Lower lobe of right lung (tissue), 2 donors: ENCODE measurements at places on chromosomes 5 and 9. TPM values are rescaled to one million over a fixed set of nuclear protein-coding genes. Genes with fewer than 3 reads are reported as not detected.

Gene PDE6A
- total RNA-seq, result not detected

- H3K27me3 ChIP-seq, result no peaks in the 10 kb centered on the region
- DNase-seq, result no peak
- peaks cover 18% of the 10 kb centered on the region for H3K36me3 ChIP-seq
- H3K4me1 ChIP-seq, result peaks cover 13% of the 10 kb centered on the region
Observed at GRCh38 chr9:105297442-105298075, 53.1 kb downstream of the SLC44A1 start.

- DNase-seq, result no peak
- H3K4me3 ChIP-seq, result no peak overlapping the region
- no peak overlapping the region for H3K27ac ChIP-seq
- no peaks in the 10 kb centered on the region for H3K27me3 ChIP-seq
Observed at GRCh38 chr9:13146840-13147239, 132.7 kb downstream of the MPDZ start.

Gene ANKRD18B
- total RNA-seq, result 0.65 TPM

Gene NR6A1
- 4.5 TPM for total RNA-seq

GRCh38 chr5:148849461-148849860, 23.1 kb downstream of the ADRB2 start:
- no peak for DNase-seq
- peaks cover 16% of the 10 kb centered on the region for H3K4me1 ChIP-seq
- H3K27ac ChIP-seq, result peak overlapping the region; percentile 42
- H3K36me3 ChIP-seq, result no peaks in the 10 kb centered on the region
- H3K4me3 ChIP-seq, result no peak overlapping the region

DNA sequence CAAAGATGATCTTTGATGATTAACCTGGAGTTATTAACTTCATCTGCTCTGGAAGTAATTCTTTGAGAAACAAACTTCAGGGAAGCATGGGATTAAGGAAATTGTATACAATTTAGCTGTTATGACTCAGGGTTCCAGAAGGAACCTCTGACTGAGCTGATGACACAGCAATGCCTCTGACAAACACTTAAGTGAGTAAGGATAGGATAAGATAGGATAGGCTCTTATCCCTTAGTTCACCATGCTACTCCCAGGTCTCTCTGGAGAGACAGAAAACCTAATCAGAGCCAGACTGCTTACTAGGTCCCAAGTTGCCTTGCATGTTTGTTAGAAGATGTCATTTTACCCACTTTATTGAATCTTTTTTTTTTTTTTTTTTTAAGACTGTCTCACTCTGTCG, 12.6 kb upstream of the TMEM38B start:
- H3K4me3 ChIP-seq, result no peak overlapping the region
- H3K27me3 ChIP-seq, result no peaks in the 10 kb centered on the region
- DNase-seq, result no peak
- H3K4me1 ChIP-seq, result no peaks in the 10 kb centered on the region

- H3K27me3 ChIP-seq, result no peaks in the 10 kb centered on the region
- DNase-seq, result peak; percentile 87
- peak overlapping the region; percentile 74 for H3K4me3 ChIP-seq
- peaks cover 46% of the 10 kb centered on the region for H3K36me3 ChIP-seq
- H3K4me1 ChIP-seq, result peaks cover 24% of the 10 kb centered on the region
Observed at GRCh38 chr9:137276473-137277328, 825 bp upstream of the TOR4A start.

Gene SLC34A3
- not detected for total RNA-seq

GRCh38 chr5:133830911-133831310, 137.5 kb downstream of the C5orf15 start:
- no peaks in the 10 kb centered on the region for H3K36me3 ChIP-seq
- DNase-seq, result no peak
- H3K4me3 ChIP-seq, result no peak overlapping the region
- no peaks in the 10 kb centered on the region for H3K27me3 ChIP-seq
